Left ventricle myocardium inferior (tissue), 1 donor: ENCODE measurements at places on chromosomes 13 and 19.

GRCh38 chr13:102690883-102691282, 4.0 kb downstream of the METTL21C start:
- DNase-seq: no peak

DNA sequence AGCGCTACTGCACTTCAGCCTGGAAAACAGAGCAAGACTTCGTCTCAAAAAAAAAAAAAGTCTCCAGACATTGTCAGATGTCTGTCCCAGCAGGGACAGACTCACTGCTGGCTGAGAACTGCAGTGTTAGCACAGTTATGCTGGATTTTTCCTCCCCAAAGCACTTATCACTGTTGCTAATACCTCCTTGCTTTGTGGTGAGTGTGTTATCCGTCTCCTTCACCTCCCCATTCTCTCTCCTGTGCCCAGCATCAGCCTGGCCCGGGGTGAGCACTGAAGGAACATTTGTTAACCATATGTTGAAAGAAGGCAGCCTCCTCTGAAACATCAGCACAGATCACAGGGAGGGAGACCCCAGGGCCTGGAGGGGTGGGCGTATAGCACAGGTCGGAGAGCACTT, 11.3 kb downstream of the MYO9B start:
- DNase-seq: no peak

- DNase-seq: no peak
These were observed 1226.6 kb downstream of the PCDH9 start for GRCh38 chr13:66003558-66003957.

GRCh38 chr13:94481941-94482340, 2.5 kb upstream of the DCT start:
- peak; percentile 22 for DNase-seq

- no peak for DNase-seq
These were observed 5.6 kb upstream of the SYDE1 start for GRCh38 chr19:15101479-15102082.

- no peak for DNase-seq
These were observed 8.4 kb upstream of the SLC7A10 start for GRCh38 chr19:33234092-33234491.

- no peak for DNase-seq
These were observed 12.3 kb downstream of the TMEM150B start for GRCh38 chr19:55312621-55313512.

GRCh38 chr13:33610438-33611120, 207.4 kb upstream of the RFC3 start:
- peak; percentile 78 for DNase-seq

GRCh38 chr13:43136920-43137575, 113.7 kb downstream of the DNAJC15 start:
- no peak for DNase-seq

- no peak for DNase-seq
These were observed 6.9 kb downstream of the S1PR5 start for GRCh38 chr19:10510301-10510802.

DNA sequence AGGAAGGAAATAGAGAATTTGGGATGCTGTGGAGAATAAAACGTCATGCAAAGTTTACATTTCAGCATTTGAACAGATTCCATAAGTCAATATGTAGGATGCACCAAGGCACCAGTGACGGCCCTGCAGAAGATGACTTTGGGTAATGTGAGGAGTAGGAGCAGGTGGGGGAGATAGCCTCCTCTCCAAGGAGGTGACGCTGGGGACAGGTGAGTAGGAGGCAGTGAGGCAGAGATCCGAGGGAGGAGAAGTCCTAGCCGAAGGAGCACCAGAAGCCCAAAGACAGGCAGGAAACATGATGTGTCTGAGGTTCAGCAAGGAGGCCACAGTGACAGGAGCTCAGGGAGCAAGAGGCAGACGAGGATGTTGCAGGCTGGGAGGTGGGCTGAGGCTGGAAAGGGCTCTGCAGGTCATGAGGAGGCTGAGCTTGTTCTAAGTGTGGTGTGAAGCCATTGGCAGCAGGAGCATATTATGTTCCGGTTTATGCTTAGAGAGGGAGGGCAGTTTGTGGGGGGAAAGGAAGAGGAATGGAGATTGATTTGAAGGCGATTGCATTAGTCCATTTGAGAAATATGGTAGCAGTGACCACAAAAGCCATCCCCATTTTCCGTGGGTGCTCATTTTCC, 55.7 kb upstream of the C1QTNF9 start:
- no peak for DNase-seq

DNA sequence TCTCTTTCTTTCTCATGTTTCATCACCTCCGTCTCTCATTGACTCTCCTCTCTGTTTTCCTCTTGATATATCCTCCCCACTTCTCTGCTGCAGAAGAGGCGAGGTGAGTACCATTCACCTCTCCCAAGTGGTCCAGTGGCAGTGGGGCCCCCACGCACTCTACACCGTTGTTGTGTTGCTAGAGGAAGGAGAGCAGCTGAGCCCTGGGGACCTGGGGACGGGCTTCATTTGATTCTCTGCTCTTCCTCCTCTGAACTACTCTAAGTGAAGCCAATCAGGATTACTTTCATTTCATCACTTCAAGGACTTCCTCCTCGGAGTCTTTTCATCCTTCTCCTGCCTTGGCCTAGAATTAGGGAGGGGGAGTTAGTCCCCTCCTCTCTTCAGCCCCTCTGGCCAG, 64.6 kb downstream of the CCNE1 start:
- DNase-seq: no peak

DNA sequence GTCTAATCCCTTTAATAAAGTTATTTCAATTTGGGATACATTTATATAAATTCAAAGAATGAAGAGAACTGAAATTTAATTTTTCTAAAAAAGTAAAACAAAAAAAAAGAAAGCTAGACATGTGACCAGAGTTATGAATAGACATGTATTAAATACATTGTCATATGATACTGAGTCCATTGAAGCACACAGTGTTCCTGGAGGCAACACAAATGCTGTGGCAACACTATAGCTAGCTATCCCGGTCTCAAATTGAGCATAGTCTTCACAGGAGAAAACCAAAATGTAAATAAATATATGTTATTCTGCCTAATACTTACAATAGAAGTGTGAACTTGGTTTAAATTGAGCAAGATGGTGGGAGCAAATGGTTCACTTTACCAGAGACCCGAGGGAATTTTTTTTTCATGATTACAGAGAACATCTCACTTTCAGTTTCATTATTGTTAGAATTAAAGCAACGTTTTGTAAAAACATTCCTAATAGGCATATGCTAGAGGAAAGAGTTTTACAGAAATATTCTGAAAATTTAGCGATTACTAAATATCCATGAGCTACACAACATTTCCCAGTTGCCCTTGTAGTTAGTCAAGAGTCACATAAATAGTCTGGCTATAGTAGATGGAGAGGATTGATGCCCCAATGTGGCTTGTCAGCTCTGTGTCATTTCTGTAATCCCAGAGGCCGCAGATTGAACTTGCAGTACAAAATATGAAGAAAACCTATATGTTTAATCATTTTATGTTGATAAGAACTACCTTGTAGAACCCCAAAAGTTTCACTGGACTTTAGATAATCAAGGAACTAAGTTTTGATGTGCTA, 775.7 kb upstream of the SPRY2 start:
- DNase-seq: no peak

DNA sequence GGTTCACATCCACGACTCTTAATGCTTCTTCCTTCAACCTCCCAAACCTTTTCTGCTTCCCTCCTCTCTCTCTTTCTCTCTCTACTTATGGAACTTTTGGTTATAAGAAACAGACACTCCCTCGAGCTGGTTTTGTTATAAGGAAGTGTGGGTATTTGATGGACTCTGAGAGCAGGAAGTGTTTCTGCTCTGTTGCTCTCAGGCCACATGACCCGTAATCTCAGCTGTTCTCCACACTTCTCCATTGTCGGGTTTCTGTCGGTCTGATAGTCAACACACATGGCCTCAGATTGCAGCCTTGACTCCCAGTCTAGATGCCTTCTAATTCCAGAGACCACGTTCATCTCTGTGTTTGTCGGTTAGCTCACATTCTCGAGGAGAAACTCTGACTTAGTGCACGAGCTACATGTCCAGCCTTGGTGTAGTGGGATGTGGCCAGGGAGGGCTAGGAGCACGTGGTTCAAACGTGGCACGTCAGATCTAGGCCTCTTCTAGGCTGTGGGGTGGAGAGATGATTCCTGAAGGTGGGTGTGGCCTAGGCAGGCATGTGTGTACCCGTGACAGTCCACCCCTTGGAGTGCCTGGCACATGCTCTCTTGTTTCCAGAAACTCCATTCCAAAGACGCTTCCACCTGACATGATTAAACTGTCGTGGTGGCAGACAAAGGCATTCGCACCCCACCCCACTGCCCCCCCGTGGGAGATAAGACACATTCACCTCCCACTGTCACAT, 26.3 kb downstream of the CNFN start:
- no peak for DNase-seq

- no peak for DNase-seq
These were observed 4.5 kb downstream of the REXO1 start for GRCh38 chr19:1843646-1844394.

GRCh38 chr13:84760956-84761355, 878.7 kb upstream of the SLITRK1 start:
- DNase-seq: no peak

GRCh38 chr13:24267274-24267673, 42.1 kb upstream of the C1QTNF9 start:
- DNase-seq: no peak

- no peak for DNase-seq
These were observed 5.5 kb upstream of the RLN3 start for GRCh38 chr19:14022469-14022868.

DNA sequence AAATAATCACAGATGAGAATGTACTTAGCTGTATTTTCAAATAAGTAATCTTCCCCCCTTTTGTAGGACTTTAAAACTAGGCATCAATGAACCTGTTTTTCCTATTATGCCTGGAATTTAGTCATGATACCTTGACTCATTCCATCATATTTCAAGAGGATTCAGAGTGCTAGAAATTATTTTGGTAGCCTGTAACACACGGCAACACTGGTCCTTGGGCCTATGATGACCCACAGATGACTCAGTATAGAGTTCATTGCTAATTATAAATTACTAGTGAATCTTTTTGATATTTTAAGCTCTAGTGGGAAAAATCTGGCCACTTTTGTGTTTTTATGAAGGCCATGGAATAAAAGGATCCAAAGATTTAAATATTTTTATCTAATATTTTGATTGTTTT, 26.0 kb upstream of the GARRE1 start:
- DNase-seq: no peak

DNA sequence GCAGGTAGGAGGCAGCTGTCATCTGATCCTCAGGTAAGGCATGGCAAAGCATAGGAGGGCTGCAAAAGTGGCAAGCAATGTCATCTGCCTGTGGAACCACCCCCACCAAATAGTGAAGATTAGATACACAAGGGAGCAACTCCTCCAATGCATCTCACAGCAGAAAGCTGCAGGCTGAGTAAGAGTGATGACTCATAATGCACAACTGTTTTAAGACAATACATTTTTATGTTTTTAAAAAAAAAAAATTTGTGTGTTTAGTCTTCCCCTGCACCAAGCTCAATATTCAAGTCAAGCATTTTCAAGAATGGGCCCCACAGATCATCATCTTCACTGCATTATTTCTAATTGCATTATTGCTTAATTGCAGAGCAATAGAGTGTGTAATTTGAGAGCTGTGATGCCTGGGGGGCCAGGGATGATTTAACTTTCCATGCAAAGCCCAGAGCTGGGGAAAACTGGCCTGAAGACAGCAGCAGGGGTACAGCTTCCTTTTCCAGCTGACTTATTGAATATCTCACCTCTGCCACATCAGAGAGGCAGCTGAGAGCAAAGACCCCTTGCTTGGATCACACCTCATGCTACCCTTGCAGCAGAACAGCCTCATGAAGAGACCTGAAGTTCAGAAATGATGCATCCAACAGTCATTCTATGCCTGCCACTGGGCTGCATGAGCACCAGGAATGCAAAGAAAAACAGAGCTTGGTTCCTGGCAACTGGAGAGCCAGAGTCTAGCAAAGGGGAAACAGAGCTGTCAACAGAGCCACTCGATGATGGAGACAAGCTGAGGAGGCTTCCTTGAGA, 22.7 kb upstream of the POP4 start:
- no peak for DNase-seq

DNA sequence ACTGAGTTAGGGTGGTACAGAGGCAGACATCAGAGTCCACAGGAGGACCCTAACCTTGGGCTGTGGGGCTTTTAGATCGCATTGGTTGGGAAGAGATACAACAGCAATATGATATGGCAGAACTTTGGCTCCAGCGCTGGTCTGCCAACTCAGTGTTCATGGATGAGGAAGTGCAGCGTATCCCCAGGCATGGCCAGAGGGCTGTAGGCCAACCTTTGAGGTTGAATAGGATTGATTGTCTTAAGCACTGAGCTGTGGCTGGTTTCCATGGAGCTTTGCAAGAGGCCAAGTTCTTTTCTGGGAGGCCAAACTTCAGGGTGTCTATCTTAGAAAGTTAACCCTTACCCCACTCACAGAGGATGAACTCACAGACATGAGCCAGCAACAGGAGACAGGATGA, 144.1 kb upstream of the TMTC4 start:
- no peak for DNase-seq

- DNase-seq: peak; percentile 9
These were observed 5.3 kb downstream of the RFX1 start for GRCh38 chr19:14000691-14001375.

GRCh38 chr13:44762911-44763310, 186.8 kb upstream of the TSC22D1 start:
- DNase-seq: no peak

DNA sequence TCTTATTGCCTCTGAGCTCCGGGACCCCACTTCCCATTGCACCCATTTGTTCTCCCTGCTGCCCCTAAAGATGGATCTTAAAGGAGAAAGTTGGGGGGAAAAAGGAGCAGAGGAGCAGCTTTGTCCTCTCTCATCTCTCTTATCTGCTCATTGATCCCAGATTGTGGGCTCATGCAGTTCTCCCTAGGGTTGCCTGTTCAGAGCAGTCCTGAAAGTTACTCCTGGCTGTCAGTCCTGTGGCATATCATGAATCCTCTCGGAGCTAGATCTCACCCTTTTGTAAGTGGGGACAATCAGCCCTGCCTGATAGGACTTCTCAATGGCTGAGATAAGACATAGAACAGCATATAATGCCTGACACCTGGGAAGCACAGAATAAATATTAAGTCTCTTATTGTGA, 440.3 kb downstream of the IRS2 start:
- DNase-seq: no peak

GRCh38 chr13:27393101-27393500, 31.3 kb upstream of the GTF3A start:
- no peak for DNase-seq

DNA sequence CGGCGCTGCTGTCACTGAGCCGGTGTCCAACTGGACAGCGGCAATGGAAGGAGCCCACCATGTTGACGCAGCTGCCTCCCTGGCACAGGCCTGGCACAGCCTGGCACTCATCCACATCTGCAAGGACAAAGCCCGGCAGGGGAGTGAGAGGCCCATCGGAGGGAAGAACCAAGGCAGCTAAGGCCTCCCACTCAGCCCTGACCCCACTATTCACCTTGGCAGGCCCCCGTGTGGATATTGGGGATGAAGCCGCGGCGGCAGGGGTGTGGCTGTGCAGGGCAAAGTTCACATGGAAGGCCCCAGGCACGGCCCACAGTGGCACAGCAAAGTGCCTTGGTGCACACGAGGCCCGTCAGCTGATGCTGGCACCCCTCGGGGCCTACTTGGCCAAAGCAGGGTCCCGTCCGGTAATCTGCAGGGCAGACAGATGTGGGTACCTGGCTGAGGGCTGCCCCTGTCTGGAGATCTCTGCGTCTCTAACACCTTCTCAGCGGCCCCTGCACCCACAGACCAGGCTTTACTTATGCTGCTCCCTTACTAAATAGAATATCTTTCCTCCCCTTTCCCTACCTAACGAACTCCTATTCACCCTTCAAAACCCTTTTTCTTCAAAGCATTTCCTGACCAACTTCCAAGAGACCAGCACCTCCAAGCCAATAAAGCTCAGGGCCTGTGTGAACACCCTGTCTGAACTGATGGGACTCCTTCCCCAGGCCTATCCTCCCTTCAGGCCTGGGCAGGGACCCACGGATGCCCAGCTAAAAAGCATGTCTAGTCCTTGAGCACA, 7.5 kb downstream of the FBN3 start:
- DNase-seq: no peak
